Karpas-422 (cell line): ENCODE measurements at places on chromosomes 2 and 18. TPM values are rescaled to one million over a fixed set of nuclear protein-coding genes. Genes with fewer than 3 reads are reported as not detected.

DNA sequence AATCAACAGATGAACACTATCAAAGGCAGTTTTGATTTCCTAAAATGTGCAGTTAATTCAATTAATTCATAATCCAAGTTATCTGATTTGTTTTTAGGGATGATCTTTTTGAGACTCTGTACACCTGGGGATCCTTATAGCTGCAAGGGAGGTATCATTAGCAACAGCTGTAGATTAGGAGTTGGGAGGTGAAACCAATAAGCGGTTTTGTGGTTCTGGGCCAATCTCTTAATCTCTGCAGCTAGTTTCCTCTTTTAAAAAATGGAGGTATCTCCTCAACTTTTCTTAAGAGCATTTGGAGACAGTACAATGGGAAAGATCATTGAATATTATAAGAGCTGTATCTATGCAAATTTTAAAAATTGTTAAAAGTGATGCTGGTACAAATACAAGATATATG, 126.0 kb downstream of the MC4R start:
- H3K4me3 ChIP-seq = no peak overlapping the region
- H3K4me1 ChIP-seq = peaks cover 3% of the 10 kb centered on the region; the same call in 1 of the 2 replicates
- H3K36me3 ChIP-seq = no peaks in the 10 kb centered on the region
- no peaks in the 10 kb centered on the region for H3K27me3 ChIP-seq

- H3K27ac ChIP-seq = peak overlapping the region; percentile 71
- H3K4me3 ChIP-seq = peak overlapping the region; percentile 65
- DNase-seq = peak; percentile 70
- H3K36me3 ChIP-seq = peaks cover 17% of the 10 kb centered on the region
- H3K4me1 ChIP-seq = peaks cover 23% of the 10 kb centered on the region
- H3K27me3 ChIP-seq = no peaks in the 10 kb centered on the region
Measured at GRCh38 chr18:58862851-58863538, 1.7 kb upstream of the ZNF532 start.

- no peak overlapping the region for H3K4me3 ChIP-seq
- no peaks in the 10 kb centered on the region for H3K4me1 ChIP-seq
- DNase-seq = no peak
- no peaks in the 10 kb centered on the region for H3K27me3 ChIP-seq
- no peaks in the 10 kb centered on the region for H3K36me3 ChIP-seq
Measured at GRCh38 chr2:158321264-158321663, 135.3 kb downstream of the CCDC148 start.

DNA sequence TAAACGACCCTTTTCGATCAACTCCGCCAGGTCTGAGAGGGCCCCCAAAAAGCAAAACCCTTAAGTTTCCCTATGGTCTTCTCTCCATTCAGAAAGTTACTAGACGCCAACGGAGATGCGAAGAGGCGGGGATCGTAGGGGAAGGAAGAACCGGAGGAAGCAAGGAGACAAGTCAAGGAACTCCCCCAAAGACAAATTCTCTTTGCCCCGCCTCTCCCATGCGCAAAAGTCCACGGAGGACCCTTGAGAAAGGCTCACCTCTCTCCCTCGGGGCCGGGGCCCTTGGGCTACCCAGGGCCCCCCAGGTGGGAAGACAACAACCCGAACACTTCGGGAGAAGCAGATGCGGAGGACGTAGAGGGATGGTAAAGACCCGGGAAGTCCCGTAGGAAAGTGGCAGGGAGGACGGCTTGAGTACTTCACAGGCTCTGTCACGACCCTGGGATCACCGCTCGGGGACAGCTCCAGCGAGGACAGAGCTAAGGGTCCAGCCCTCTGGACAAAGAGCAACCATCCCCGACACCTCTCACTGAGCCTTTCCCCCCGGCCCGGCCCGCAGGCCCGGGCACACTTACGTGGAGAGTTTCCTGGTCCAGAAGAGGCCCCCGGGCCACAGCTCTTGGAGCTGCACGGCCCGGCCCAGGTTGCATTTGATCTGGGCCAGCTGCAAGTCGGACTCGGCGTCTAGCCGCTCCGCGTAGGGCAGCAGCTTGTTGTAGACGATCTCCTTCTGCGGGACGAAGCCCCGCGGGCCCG, 647 bp downstream of the PSME4 start:
- H3K27ac ChIP-seq = peak overlapping the region; percentile 80
- peak; percentile 77 for DNase-seq
- H3K4me3 ChIP-seq = peak overlapping the region; percentile 89
- peaks cover 39% of the 10 kb centered on the region for H3K4me1 ChIP-seq
- no peaks in the 10 kb centered on the region for H3K27me3 ChIP-seq
- H3K36me3 ChIP-seq = no peaks in the 10 kb centered on the region

DNA sequence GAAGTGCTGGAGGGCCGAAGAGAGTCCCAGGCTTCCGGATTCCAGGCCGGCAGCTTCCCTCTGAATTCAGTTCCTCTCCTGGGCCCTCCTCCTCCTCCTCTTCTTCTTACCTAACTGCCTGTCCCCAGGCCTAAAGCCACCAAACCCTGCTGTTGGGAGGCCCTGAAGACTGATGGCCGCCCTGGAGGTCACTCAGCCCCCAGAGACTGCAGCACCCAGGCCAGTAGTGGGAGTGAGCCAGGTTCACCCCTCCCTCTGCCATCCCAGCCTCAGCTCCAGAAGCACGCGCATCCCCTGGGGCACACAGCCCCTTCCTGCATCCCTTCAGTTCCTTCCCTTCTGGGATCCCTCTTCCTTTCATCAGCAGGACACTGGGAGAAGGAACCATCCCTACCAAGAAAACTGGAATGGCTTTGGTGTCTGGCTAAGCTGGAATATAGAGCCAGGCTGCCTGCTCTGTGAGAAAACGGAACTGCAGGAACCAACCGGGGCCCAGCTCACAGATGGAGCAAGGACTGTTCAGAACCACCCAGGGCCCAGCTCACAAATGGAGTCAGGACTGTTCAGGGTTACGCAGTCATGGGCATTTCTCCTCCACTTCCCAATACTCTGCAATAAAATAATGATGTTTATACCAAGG, 127.4 kb downstream of the NDUFA10 start:
- H3K4me1 ChIP-seq = no peaks in the 10 kb centered on the region
- no peak for DNase-seq
- no peak overlapping the region for H3K4me3 ChIP-seq
- H3K27me3 ChIP-seq = no peaks in the 10 kb centered on the region

Gene CPO
- not detected in 2 replicates for total RNA-seq

Gene SLC5A7
- total RNA-seq = not detected in 2 replicates

Gene TPO
- total RNA-seq = not detected in 2 replicates

DNA sequence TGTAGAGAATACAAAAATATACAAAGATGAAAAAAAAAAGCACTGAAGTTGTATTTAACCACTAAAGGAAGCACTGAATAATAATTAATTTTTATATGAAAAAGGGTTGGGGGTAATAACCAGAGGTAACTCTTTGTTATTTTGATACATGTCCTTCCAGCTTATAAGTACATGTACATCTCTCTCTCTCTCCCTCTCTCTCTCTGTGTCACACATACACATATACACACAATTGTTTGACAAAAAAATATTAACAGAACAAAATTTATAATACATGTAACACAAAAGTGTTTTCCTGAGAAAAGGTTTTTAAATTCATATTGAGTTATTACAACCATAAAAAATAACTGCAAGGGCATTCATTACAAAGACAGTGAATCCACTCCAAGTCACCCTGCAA, 4.6 kb downstream of the WIPF1 start:
- peak overlapping the region; percentile 52 for H3K4me3 ChIP-seq
- H3K27ac ChIP-seq = peak overlapping the region; percentile 99
- H3K27me3 ChIP-seq = no peaks in the 10 kb centered on the region
- peaks cover 87% of the 10 kb centered on the region for H3K4me1 ChIP-seq

GRCh38 chr2:30293303-30293921, 62.1 kb downstream of the LBH start:
- no peaks in the 10 kb centered on the region for H3K36me3 ChIP-seq
- no peaks in the 10 kb centered on the region for H3K27me3 ChIP-seq
- no peak overlapping the region for H3K4me3 ChIP-seq
- DNase-seq = no peak
- H3K4me1 ChIP-seq = peaks cover 10% of the 10 kb centered on the region
- no peak overlapping the region for H3K27ac ChIP-seq

DNA sequence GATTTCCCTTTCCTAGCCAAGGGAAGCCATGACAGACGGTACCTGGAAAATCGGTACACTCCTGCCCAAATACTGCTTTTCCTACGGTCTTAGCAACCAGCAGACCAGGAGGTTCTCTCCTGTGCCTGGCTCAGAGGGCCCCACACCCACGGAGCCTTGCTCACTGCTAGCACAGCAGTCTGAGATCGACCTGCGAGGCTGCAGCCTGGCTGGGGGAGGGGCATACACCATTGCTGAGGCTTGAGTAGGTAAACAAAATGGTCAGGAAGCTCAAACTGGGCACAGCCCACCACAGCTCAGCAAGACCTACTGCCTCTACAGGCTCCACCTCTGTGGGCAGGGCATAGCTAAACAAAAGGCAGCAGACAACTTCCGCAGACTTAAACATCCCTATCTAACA, 6.8 kb upstream of the CD207 start:
- H3K4me1 ChIP-seq = no peaks in the 10 kb centered on the region
- no peaks in the 10 kb centered on the region for H3K36me3 ChIP-seq
- no peak overlapping the region for H3K27ac ChIP-seq
- DNase-seq = no peak

DNA sequence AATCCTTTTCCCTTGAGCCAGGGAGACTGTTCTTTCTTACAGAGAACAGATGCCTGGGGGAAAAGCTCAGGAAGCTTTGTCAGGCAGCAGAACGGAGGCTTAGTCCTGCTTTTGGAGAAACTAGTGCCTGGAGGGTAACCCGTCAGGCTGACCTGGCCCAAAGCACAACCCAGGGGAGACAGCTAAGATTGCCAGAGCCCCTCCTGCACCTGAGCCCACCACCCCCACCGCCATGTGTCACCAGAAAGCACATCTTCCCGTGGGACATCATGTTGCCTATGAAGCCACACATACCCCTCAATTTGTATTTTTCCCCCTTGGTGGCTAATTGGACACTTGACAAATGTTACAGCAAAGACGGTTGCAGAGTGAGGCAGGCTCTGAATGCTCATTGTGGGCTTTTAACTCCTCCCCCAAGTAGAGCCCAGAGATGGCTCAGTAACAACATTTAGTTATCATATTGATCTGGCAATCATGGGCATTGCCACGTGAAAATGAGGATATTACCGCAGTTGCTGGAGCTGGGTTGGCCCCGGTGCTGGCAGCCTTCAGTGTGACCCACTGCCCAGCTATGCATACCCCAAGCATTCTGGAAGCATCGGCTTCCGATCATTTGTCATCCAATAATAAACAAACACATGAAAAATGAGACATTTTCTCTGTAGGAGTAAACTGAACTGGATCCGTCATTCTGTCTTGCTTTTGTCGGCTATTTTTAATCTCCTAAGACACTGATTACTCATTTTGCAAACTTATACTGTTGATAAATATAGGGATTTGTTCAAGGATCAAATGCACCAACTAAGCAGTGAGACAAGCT, 229.5 kb downstream of the ATAD2B start:
- H3K36me3 ChIP-seq = no peaks in the 10 kb centered on the region
- H3K27me3 ChIP-seq = no peaks in the 10 kb centered on the region
- no peak for DNase-seq

DNA sequence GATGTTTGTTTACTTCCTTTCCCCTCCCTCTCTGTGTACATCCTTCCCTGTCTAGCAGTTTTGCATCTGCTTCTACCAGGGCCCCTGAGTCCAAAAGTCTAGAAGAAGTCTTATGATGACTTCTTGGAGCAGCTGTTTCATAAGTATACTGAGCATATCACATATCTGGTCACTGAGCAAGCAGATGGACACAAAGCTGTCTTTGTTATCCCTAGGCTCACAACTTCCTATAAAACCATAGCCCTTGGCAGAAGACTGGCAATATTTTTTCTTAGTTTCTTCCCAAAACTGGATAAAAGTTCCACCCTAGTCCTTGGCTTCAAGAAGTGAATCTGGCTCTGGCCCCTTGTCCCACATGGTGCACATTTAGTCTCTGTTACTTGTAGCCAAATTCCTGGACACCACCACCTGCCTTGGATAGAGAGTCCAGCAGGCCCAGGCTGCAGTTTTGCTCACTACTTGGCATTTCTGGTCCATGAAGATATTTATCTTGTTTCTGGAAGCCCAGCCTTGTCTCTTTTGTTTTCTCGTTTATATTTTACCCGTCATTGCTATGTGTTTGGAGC, 22.5 kb downstream of the THOC1 start:
- no peak overlapping the region for H3K4me3 ChIP-seq
- no peak overlapping the region for H3K27ac ChIP-seq
- no peak for DNase-seq

- H3K4me3 ChIP-seq = no peak overlapping the region
- H3K4me1 ChIP-seq = no peaks in the 10 kb centered on the region
- DNase-seq = peak; percentile 60
- H3K36me3 ChIP-seq = no peaks in the 10 kb centered on the region
Measured at GRCh38 chr2:86358957-86359356, 21.5 kb upstream of the REEP1 start.

DNA sequence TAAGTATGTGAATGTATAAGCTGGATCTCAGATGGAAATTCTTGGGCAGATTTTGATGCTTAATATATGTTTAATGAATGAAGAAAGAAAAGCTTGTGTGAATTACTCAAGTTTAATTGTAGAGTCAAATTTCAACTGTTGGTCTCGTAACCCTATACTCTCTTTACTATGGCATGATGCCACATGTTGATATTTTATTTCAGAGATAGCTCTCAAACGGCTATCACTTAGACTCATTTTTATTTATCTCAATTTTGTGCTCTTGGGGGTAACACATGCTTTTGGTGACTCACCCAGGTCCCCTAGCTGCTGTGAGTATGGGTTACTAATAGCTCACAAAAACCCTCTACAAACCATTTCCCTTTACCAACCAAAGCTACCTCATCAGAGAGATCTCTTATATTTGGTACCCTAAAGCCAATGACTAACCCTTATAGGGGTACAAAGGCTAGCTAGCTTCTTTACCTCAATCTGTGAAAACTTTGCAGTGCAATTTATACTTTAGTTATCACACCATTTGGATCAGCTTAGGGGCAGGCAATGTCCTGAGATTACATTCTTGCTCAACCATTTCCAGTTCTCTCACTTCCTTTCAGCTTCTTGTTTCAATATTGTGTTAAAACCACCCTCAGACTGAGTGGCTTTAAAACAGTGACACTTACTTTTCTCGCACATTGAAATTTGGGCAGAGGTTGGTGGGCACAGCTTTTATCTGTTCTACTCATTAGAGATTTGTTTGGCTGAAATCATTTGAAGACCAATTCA, 240.3 kb downstream of the CDH7 start:
- H3K27me3 ChIP-seq = no peaks in the 10 kb centered on the region
- no peak for DNase-seq
- no peak overlapping the region for H3K4me3 ChIP-seq
- H3K4me1 ChIP-seq = no peaks in the 10 kb centered on the region
- no peaks in the 10 kb centered on the region for H3K36me3 ChIP-seq

Gene SERPINB3
- not detected in 2 replicates for total RNA-seq

Gene ZNF385B
- total RNA-seq = not detected in 2 replicates

Gene EN1
- total RNA-seq = not detected in 2 replicates
